Spinal cord (tissue), 10 donors: ENCODE measurements at places on chromosomes 16 and 17. TPM values are rescaled to one million over a fixed set of nuclear protein-coding genes. Genes with fewer than 3 reads are reported as not detected.

SOX8 gene
- polyA plus RNA-seq, result 200 TPM

KCNJ12 gene
- 2.6 TPM for polyA plus RNA-seq

ADAD2 gene
- polyA plus RNA-seq, result 1.3 TPM

KRT16 gene
- polyA plus RNA-seq, result 1.9 TPM

NOS2 gene
- 1.4 TPM for polyA plus RNA-seq

SLC2A4 gene
- 0.78 TPM for polyA plus RNA-seq

KREMEN2 gene
- 1.6 TPM for polyA plus RNA-seq

NACA2 gene
- 1.9 TPM for polyA plus RNA-seq

LUC7L3 gene
- 495 TPM for polyA plus RNA-seq

NOMO2 gene
- polyA plus RNA-seq, result 117 TPM
